Inflammatory macrophage treated with lipopolysaccharide for 1 hour (primary cell): ENCODE measurements at places on chromosomes 13 and 19.

- no peak for DNase-seq
Measured at GRCh38 chr13:24495151-24495729, 17.3 kb downstream of the PARP4 start.

DNA sequence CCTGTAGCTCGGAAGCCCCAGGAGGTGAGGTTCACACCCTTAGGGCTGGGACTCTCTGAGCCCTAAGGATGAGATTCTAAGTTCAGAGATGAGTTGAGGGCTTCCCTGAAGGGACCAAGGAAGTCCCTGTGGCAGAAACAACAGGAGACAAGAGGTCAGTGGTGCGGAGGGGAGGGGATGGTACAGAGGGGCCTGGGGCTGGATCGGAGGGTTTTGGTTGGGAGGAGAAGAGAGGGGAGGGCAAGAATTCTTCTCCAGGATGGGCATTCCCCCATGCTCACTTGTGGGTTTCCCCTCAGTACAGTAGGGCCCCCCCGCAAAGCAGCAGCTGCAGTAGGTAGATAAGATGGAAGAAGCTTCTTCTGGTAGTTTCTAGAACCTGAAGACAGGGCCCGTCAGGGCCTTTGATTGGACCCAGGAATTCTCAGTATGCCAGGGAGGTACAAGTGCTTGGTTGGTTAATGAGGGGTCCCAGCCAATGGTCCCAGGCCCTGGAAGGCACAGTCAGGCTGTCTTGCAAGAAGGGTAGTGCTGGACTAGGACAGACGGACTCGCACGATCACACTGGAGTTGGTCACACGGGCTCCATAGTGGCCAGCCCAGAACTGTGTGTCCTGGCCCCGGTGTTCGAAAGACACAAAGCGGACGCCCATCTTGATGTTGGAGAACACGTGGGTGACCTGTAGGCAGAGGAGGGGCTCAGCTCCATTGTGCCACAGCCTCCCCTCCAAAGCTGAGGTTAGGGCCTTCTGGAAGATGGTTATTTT lies 7.3 kb downstream of the FBXO27 start:
- DNase-seq: no peak

- no peak for DNase-seq
Measured at GRCh38 chr19:39542206-39542605, 2.2 kb upstream of the EID2 start.

DNA sequence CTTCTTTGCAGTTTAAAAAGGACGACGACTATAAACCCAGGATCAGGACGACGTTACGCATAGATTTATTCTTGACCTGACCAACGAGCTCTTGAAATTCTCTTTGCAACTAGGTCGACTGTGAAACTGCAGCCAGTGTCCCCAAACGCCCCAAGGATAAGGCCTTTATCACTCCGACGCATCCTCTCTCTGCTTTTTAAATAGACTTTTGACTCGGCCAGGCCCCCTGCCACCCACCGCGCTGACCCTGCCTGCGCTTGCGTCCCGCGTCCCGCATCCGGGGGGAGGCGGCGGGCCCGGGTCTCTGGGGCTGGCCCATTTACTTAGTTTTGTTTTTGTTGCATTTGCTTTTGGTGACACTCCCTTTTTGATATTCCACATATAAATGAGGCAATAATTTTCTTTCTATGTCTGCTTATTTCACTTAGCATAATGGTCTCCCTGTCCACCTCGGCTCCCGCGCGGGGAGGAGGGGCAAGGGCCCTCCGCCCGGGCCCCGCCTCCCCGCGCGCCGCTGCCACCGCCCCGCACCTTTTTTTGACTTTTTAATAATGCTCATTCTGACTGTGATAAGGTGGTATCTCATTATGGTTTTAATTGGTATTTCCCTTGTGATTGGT lies 17.4 kb downstream of the RB1 start:
- no peak for DNase-seq

DNA sequence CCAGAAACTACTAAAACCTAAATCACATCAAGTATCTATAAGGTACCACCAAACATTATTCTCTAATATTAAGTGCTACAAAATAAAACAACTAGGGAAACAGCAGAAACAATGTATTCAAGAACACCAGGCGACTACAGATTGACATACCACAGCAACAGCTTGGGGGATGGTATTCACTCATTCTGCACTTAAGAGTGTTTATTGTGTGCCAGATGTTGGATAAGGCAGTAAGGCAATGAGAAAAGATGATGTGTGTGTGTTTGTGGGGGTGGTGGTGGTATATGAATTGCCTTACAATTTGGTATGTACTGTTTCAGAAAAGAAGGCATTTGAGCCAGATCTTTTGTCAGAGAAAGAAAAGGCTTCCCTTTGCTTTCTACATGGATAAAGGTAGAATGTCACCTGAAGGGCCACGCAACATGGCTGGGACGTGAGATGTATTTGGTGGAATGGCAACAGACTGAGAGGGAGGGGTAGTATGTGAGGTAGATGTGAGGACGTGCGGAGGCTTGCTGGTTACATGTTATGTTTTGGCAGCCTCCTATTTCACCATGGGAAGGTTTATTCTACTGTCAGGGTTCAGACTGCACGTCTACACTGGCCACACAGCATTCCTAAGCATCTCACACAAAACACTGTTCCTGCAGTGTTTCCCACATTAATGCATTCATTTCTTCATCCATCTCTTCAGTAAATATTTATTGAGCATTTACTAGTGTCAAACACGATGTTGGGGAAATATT lies 300.7 kb downstream of the KLF12 start:
- DNase-seq: no peak

DNA sequence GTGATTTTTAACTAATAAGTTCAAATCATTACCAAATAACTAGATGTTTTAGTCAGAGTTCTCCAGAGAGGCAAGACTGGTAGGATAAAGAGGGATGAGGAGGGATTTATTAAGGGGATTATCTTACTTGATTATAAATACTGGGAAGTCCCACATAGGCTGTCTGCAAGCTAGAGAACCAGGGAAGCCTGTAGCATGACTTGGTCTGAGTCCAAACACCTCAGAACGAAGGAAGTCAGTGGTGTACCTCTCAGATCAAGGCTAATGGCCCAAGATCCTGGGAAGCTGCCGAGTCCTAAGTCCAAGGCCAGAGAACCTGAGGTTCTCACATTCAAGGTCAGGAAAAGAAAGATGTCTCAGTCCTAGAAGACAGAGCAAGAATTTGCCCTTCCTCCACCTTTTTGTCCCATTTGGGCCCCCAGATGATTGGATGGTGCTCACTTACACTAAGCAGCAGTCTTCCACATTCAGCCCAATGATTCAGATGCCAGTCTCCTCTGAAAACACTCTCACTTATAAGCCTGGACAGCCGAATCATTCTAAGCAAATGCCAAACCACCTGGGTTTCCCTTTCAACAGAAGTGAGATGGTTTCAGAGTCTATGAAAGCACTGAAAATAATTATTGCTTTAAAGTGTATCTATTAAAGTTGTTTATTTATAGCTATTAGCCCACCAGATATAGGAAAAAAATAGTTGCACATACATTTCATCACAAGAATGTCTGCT lies 1599.2 kb downstream of the OLFM4 start:
- DNase-seq: no peak

GRCh38 chr13:40172878-40173277 lies 493.6 kb downstream of the FOXO1 start:
- DNase-seq: no peak

DNA sequence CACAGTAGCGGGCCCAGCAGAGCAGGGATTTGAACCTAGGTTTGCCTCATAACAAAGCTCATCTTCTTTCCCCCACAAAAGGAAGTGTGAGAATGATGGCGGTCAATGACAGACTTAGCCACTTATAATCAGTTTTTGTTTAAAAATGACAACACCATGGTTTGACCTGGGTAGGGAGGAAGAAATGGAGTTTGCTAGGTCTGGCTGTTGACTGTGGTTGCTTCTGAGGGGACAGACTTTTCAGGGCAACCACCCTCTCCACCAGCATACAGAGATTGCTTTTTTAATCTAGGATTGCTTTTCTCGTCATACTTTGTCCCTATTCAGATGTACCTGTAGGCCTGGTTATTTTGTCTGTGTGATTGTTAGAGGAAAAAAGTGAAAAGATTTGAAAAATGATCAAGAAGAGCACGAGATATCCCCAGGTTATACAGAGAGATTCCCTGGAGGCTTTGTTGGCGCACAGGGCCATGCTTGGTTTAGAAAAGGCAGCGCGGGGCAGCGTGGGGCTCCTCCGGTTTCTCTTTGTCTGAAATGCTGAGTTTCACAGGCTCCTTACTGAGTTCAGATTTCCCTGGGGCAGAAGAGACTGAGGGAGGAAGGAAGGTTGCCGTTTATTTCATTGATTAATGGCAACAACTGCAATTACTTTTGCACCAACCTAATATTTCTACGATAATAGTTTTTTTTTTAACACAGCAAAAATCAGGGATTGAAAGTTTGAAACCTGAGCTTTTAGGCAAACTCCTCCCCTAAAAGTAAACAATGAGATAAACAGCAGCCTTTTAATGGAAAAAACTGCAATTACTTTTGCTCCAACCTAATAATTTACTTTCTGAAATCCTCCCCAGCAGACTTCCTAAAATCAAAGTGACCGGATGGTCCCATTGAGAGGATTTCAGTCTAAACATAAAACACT lies 97.0 kb upstream of the RNF113B start:
- DNase-seq: no peak

GRCh38 chr13:49649963-49650312 lies 21.6 kb downstream of the ARL11 start:
- no peak for DNase-seq

- DNase-seq: no peak
Measured at GRCh38 chr19:33683881-33684537, 62.3 kb downstream of the CHST8 start.

DNA sequence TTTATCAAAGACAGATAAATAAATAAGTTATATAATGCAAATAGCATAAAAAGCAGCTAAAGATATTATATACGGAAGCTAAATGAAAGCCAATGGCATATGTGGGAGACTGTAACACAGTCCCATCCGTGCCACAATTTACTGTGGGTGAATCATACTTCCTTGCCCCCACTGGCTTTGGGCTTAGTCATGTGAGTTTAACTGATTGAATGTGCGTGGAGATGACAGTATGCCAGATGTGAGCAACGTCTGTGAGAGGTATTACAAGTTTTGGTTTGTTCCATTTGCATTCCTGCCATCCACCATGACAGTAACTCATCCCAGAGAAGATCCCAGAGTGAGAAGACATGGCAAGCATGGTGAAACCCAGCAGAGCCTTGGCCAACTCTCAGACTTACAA lies 340.0 kb downstream of the SUCLA2 start:
- DNase-seq: no peak

GRCh38 chr19:15124572-15125231 lies 17.5 kb downstream of the SYDE1 start:
- DNase-seq: peak; percentile 16

DNA sequence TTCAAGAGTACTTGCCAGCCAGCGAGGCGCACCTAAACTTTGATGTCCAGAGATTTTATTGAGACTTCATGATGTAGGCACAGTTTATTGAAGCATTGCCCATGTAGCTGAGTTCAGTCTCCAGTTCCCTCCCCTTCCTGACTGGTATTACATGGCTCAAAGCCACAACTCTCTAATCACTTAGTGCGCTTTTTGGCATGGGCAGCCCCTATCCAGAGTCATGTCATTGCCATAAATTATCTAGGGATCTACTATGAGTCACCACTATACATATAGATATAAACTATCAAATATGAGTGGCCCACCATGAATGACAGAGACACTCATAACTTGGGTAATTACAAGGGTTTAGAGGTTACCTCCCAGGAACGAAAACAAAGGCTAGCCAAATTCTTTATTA lies 7.7 kb downstream of the ZNF614 start:
- no peak for DNase-seq

- DNase-seq: no peak
Measured at GRCh38 chr13:24178847-24179485, 18.4 kb downstream of the SPATA13 start.

DNA sequence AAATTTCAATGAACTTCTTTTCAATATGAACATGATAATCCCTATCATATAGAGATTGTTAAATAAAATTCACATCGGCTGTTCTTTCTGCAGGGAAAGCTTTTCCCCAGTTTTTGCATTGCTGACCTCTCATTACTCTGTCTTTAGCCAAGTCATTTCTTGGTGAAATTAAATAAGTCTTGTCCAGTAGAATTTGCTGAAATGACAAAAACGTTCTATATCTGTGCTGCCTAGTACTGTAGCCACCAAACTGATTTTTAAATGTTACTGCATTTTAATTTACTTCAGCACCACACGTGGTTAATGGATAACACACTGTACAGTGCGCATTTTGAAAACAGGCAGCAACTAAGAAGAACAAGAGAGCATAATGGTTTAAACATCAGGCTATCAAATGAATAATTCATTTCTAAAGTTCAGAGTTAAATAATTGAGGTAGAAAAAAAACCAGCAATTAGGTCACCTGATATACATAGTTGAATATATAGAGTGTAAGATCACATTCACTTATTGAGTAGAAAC lies 178.9 kb downstream of the LIG4 start:
- no peak for DNase-seq

DNA sequence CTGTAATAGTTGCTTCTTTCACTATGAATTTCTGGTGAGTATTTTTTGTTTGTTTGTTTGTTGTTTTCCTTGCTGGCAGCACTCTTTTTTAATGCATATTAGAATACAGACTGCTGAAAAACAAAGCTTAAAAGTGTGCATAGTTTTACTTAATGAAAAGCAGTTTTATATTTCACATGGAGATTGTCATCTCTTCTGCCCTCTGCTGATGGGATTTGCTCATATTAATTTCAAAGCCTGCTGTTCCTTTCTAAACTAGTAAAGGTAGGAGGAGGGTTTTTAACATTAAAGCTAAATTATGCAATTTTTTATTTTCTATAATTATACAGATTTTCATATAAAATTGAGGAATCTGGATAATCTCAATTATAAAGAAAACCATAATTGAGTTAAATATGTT lies 692.6 kb upstream of the SLITRK1 start:
- no peak for DNase-seq

DNA sequence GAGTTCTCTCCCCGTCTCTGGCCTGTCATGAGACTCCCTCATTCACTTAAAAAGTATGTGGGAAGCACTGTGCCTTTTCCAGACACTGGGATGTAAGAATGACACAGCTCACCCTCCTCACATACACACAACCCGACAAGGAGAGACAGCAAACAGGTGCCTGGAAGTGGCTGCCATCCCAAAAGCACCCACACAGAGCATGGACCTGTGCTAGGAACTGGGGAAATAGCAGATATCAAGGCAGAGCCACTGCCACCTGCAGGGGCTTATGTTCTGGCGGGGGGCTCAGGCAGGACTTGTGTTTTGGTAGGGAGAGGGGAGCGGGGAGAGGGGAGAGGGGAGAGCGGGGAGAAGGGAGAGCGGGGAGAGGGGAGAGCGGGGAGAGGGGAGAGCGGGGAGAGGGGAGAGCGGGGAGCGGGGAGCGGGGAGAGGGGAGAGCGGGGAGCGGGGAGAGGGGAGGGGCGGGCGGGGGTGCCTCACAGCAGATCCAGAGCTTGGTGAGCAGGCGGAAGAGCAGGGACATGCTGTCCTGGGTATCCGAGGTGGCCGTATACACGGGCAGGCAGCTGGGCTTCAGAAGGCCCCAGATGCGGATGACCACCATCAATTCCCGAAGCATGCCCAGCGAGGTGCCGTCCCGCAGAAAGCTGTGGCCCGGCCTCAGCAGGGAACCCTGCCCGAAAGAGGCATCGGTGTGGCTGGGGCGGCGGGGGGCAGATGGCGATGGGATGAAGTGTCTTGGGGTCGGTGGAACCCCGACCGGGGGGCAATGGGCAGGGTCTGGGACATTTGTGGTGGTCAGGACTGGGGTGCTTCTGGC lies 12.2 kb downstream of the CFD start:
- no peak for DNase-seq
